ENCODE measurements at places on chromosomes 16 and 17. TPM values are rescaled to one million over a fixed set of nuclear protein-coding genes. Genes with fewer than 3 reads are reported as not detected.

Gene CPD
- total RNA-seq, result 63.6 TPM

Gene HSD17B1
- 1.0 TPM for total RNA-seq

Gene KLHL10
- total RNA-seq, result not detected

Gene ARMC7
- total RNA-seq, result 14.5 TPM

Gene NPIPA1
- 81.6 TPM for total RNA-seq

Gene SPHK1
- 70.7 TPM for total RNA-seq

Gene PIK3R6
- total RNA-seq, result not detected

Gene USP6
- 0.15 TPM for total RNA-seq

- H3K27ac ChIP-seq, result no peak overlapping the region
- no peaks in the 10 kb centered on the region for H3K27me3 ChIP-seq
- no peaks in the 10 kb centered on the region for H3K4me1 ChIP-seq
- H3K4me3 ChIP-seq, result no peak overlapping the region
Observed at GRCh38 chr16:4338712-4339299, 12.3 kb downstream of the PAM16 start.

DNA sequence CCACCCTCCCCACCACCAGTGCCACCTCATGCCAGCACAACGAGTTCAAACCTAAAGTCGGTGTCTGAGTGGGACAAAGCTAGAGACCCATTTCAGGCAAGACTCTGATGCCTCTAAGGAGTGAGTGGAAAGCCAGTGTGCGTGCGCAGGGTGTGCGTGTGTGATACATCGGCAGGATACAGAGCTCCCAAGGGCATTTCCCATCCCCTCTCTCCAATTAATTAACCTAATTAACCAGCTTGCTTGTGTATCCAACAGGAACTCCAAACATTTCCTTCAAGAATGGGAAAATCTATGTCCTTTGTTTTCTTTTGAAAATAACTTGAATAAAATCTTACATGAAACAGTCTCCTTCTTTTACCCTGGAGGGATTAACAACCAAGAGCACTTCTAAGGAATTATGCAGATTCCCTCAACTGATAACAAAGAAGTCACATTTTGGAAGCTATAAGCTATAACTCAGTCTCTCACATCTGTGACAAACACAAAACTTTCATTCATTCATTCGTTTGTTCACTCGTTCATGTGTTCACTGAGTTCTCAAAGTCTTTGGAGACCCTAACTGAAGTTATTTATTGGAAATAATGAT lies 9.9 kb downstream of the ATPAF2 start:
- H3K27me3 ChIP-seq, result no peaks in the 10 kb centered on the region
- no peak overlapping the region for H3K27ac ChIP-seq
- DNase-seq, result no peak
- H3K4me3 ChIP-seq, result no peak overlapping the region
- H3K36me3 ChIP-seq, result no peaks in the 10 kb centered on the region
- peaks cover 11% of the 10 kb centered on the region for H3K4me1 ChIP-seq

DNA sequence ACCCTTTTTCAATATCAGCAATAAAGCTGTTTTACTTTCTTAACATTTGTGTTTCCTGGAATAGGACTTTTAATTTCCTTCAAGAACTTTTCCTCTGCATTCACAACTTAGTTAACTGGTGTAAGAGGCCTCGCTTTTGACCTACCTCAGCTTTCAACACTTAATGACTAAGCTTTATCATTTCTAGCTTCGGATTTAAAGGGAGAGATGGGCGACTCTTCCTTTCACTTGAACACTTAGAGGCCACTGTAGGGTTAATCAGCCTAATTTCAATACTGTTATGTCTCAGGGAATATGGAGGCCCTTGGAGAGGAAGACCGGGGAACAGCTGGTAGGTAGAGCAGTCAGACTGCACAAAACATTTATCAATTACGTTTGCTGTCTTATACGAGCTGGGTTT lies 4.7 kb downstream of the SYNRG start:
- H3K4me3 ChIP-seq, result no peak overlapping the region
- no peak overlapping the region for H3K27ac ChIP-seq
- H3K4me1 ChIP-seq, result peaks cover 27% of the 10 kb centered on the region
- H3K36me3 ChIP-seq, result no peaks in the 10 kb centered on the region
- no peak for DNase-seq

GRCh38 chr17:36128411-36128978 lies 24.9 kb downstream of the CCL4 start:
- DNase-seq, result no peak
- H3K27ac ChIP-seq, result no peak overlapping the region
- H3K4me3 ChIP-seq, result no peak overlapping the region
- H3K4me1 ChIP-seq, result no peaks in the 10 kb centered on the region
- H3K27me3 ChIP-seq, result no peaks in the 10 kb centered on the region

DNA sequence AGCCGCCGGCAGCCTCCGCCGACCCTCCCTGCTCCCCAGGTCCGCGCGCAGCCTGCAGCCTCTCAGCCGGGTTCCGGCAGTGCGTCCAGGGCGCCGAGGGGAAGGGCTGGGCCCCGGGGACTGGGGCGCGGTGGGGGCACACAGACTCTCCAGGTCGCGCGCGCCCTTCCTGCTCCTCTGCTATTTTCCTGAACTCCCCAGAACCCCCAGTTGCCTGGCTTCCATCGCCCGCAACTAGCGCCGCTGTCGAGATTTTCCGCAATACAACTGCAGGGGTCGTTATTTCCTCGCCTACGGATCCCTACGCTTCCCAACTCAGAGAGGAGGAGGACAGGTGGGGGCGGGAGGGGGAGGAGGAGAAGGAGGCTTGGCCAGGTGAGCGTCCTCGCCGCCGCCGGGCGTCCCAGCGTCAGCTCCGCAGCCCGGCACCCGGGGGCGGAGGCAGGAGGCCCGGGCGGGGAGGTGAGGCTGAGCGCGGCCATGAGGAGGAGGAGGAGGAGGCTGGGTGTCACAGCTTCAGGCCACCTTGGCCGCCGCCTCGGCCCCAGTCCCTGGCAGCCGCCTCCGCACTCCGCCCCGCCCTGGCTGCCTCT lies at the start of gene CA10:
Gene CA10 (minus strand): TSS at position 265 of the 593 bp plus-strand sequence.
- H3K27ac ChIP-seq, result no peak within 1 kb of the TSS
- peaks cover 6% of the 10 kb centered on the region for H3K27me3 ChIP-seq
- DNase-seq, result no peak
- no peaks in the 10 kb centered on the region for H3K36me3 ChIP-seq
- no peaks in the 10 kb centered on the region for H3K4me1 ChIP-seq

- no peak overlapping the region for H3K27ac ChIP-seq
- H3K27me3 ChIP-seq, result no peaks in the 10 kb centered on the region
- H3K4me3 ChIP-seq, result no peak overlapping the region
Observed at GRCh38 chr16:4795828-4796572, 831 bp downstream of the SMIM22 start.

GRCh38 chr17:20994779-20995149 lies 48.0 kb downstream of the USP22 start:
- peaks cover 6% of the 10 kb centered on the region for H3K36me3 ChIP-seq
- no peak overlapping the region for H3K27ac ChIP-seq
- H3K4me3 ChIP-seq, result no peak overlapping the region
- DNase-seq, result no peak
- no peaks in the 10 kb centered on the region for H3K4me1 ChIP-seq
- no peaks in the 10 kb centered on the region for H3K27me3 ChIP-seq

GRCh38 chr16:81315271-81316175 lies 761 bp downstream of the GAN start:
- peak; percentile 58 for DNase-seq
- H3K27me3 ChIP-seq, result no peaks in the 10 kb centered on the region
- peaks cover 16% of the 10 kb centered on the region for H3K4me1 ChIP-seq
- peak overlapping the region; percentile 67 for H3K27ac ChIP-seq
- H3K4me3 ChIP-seq, result peak overlapping the region; percentile 59
- H3K36me3 ChIP-seq, result no peaks in the 10 kb centered on the region

GRCh38 chr17:50830994-50831393 lies 4.4 kb upstream of the WFIKKN2 start:
- H3K27ac ChIP-seq, result no peak overlapping the region
- peaks cover 3% of the 10 kb centered on the region for H3K27me3 ChIP-seq
- DNase-seq, result no peak
- no peaks in the 10 kb centered on the region for H3K36me3 ChIP-seq
- no peaks in the 10 kb centered on the region for H3K4me1 ChIP-seq
- H3K4me3 ChIP-seq, result no peak overlapping the region

- no peaks in the 10 kb centered on the region for H3K36me3 ChIP-seq
- DNase-seq, result no peak
- H3K4me3 ChIP-seq, result no peak overlapping the region
- no peak overlapping the region for H3K27ac ChIP-seq
Observed at GRCh38 chr16:30838876-30839471, 52.0 kb upstream of the ZNF629 start.

- no peaks in the 10 kb centered on the region for H3K4me1 ChIP-seq
- peaks cover 26% of the 10 kb centered on the region for H3K27me3 ChIP-seq
- no peak overlapping the region for H3K4me3 ChIP-seq
- H3K36me3 ChIP-seq, result no peaks in the 10 kb centered on the region
Observed at GRCh38 chr17:74733365-74734122, 3.5 kb upstream of the RAB37 start.

GRCh38 chr17:65936013-65936412 lies 255.9 kb downstream of the CEP112 start:
- no peak overlapping the region for H3K4me3 ChIP-seq
- DNase-seq, result peak; percentile 29
- H3K27ac ChIP-seq, result no peak overlapping the region
- H3K4me1 ChIP-seq, result peaks cover 6% of the 10 kb centered on the region
- H3K36me3 ChIP-seq, result no peaks in the 10 kb centered on the region

DNA sequence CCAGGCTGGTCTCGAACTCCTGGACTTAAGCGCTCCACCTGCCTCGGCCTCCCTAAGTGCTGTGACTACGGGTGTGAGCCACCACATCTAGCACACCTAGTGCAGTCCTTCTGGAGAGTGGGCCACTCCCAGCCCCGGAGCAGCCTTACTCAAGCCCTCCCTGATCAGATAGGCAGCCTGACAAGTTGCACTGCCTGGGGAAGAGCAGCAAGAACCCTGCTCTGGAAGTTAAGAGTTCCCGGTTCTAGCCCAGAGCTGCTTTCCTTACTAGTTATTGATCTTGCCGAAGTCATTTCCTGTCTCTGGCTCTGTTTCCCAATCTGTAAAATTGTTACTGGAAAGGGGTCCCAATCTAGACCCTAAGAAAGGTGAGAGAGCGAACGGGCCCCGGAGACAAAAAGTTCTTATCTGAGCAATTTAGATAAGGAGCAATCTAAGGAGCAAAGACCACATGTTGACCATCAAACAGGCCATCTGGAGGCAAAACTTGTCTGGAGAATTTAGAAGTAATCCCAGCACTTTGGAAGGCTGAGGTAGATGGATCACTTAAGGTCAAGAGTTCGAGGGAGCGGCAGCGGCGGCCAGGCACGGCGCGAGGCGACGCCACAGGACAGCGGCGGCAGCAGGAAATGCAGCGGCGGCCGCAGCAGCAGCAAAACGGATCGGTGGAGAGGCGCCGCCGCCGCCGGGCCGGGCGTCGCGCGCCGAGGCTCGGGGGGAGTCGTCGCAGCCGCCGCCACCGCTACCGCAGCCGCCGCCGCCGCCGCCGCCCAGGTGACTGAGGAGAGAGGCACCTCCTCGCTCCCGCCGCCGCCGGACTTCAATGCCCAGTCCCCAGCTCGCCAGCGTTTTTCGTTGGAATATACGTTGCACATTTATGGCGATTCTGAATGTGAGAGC lies 4.3 kb upstream of the NAGLU start:
- H3K4me1 ChIP-seq, result peaks cover 14% of the 10 kb centered on the region
- peak overlapping the region; percentile 36 for H3K27ac ChIP-seq
- DNase-seq, result peak; percentile 49
- H3K27me3 ChIP-seq, result no peaks in the 10 kb centered on the region

DNA sequence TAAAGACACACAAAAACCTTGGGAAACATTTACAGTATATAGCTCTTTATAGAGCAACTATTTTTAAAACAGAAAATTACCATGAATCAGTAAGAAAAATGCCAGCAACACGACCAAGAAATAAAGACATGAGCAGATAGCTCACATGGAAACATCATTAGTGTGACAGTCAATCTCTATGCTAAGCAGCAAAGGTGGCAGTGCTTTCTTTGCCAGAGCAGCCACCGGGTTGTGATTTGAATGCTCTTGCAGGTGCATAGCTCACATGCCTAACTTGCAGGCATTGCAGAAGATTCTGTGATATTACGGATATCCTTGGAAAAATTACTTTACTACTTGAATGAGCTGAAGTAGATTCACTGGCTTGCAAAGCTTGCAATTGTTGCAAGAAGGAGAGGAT lies 652.9 kb upstream of the C16orf82 start:
- H3K4me1 ChIP-seq, result no peaks in the 10 kb centered on the region
- no peaks in the 10 kb centered on the region for H3K27me3 ChIP-seq
- H3K36me3 ChIP-seq, result no peaks in the 10 kb centered on the region
- H3K4me3 ChIP-seq, result no peak overlapping the region
- DNase-seq, result no peak

All from endothelial cell of umbilical vein (primary cell).